ENCODE measurements at places on chromosomes 1 and 21. TPM values are rescaled to one million over a fixed set of nuclear protein-coding genes. Genes with fewer than 3 reads are reported as not detected.

DNA sequence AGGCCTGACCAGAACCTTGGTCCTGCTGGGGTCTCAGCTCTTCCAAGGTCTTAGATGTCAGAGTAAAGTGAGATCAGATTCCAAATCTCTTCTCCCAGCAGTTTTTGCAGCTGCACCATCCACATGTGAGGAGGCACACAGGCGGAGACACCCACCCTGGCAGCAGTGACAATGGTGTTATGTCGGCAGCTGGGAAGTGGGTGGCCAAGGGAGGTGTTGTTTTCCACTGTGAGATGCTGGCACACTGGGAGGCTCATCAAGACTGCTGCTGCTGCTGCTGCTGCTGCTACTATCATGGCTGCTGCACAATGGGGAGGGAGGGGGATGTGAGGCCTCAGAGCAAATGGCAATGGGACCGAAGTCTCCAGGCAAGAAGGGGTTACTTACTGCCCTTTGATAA is 23.6 kb downstream of the CAMK2N1 start:
- no peak for DNase-seq

GRCh38 chr1:89391686-89392085 is 27.8 kb downstream of the GBP6 start:
- no peak for DNase-seq

LCE1F gene
- total RNA-seq = not detected

- DNase-seq = no peak
These were observed 29.7 kb downstream of the ECE1 start for GRCh38 chr1:21260405-21261125.

SV2A gene
- total RNA-seq = 23.9 TPM

- DNase-seq = no peak
These were observed 66.5 kb downstream of the PRRX1 start for GRCh38 chr1:170730438-170730837.

DNA sequence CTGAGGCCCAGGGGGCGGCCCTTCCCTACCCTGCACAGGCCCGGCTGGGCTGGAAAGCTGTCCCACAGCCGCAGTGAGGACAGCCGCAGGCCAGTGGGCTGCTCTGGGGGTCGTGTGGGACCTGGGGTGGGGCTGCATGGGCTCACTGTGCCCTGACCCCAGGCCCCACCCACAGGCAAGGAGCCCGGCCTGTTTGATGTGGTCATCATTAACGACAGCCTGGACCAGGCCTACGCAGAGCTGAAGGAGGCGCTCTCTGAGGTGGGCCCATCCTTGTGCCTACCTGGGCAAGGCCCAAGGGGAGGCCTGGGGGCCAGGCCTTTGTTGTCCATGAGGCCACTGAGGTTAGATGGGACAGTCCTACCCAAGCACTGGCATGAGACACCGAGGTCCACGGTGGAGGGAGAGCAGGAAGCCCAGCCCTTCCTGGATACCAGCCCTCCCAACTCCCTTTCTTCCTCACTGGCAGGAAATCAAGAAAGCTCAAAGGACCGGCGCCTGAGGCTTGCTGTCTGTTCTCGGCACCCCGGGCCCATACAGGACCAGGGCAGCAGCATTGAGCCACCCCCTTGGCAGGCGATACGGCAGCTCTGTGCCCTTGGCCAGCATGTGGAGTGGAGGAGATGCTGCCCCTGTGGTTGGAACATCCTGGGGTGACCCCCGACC is 1.4 kb upstream of the GJC2 start:
- no peak for DNase-seq

DNA sequence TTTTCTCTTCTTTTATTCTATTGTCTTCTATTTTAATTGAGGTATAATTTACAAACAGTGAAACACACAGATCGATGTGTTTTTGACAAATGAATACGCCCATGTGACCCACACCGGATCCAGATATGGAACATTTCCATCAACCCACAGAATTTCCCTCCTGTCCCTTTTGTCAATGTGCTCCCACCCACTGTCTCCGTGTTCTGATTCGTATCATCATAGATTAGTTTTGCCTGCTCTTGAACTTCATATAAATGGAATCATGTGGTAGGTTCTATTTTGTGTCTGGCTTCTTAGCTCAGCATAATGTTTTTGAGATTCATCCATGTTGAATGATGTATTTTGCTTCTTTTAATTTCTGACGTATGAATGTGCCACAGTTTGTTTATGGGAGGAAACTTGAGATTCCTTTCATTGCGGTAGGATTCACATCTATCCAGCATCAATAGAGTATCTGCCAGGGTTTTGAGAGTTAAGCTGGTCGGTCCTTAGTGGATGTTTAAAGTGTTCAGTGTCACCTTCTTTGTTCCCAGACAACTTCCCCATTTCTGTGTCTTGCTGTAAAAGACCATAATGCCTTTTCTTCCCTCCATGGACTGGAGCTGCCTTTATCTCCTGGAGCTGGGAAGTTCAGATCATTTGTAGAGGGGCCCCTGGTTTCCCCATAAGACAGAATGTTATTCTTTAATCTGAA is 14.7 kb downstream of the NAV1 start:
- no peak for DNase-seq

DNA sequence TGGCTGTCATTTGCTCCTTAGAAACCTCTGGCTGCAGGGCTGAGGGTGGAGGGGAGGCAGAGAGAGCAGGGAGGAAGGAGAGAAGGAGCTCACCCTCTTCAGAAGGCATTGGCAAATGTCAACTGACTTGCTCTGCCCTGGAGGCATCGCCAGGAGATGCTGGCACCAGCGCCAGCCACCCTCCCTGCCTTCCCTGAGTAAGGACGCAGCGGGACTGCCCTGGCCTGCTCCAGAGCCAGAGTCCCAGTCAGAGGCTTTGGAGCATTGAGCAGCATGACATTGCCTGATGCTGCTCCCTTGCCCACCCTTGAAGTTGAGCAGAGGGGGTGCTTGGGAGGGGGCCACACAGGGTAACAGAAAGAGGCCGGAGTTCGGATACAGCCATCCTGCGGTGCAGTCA is 62.3 kb downstream of the DISP3 start:
- DNase-seq = no peak

S100B gene
- not detected for total RNA-seq

LCE3E gene
- total RNA-seq = not detected

KCNQ4 gene
- total RNA-seq = 0.88 TPM

USH2A gene
- 3.1 TPM for total RNA-seq

GRCh38 chr1:9200441-9200840 is 34.1 kb upstream of the H6PD start:
- DNase-seq = no peak

GRCh38 chr1:29441916-29442668 is 205.8 kb downstream of the PTPRU start:
- peak; percentile 37 for DNase-seq

All from endodermal cell (in vitro differentiated cells).